ENCODE measurements at places on chromosomes 13 and 19.
A peak's percentile ranks its signal among the peaks of the same experiment; 100 is the strongest.

DNA sequence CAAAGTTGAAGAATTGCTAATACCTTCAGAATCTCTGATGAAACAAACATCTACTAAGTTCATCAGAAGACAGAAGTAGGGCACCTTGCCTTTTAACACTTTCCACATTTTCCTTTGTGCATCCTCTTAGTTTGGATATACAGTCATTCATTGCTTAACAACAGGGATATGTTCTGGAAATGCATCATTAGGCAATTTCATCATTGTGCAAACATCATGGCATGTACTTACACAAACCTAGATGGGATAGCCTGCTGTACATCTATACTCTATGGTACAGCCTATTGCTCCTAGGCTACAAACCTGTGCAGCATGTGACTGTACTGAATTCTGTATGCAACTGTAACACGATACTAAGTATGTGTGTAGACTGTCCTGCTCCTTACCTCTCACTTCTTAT, 169.8 kb downstream of the SUCLA2 start:
- no peak for DNase-seq

GRCh38 chr13:50794226-50794625, 49.3 kb downstream of the DLEU7 start:
- no peak for DNase-seq

DNA sequence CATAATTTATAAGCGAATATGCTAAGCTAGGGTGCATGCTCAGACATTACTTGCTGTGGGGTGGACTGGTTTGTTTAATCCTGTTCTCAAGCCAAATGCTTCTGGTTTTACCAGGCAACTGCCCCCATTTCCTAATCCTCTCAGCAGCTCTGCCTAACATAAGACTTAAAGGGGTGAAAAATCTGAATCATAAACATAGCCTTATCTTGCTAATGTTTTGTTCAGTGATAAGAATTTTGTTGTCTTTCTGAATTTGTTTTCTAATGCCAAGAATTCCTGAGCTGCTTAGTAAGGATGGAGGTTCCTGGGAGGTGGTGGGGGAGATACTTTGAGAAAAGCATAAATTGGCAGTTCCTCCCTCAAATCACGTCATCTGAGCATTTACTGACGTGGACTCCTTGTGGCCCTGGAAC, 42.7 kb downstream of the ING1 start:
- DNase-seq = no peak

- no peak for DNase-seq
Measured at GRCh38 chr19:43624933-43625332, 5.5 kb upstream of the ZNF428 start.

GRCh38 chr13:45674908-45675307, 27.2 kb upstream of the CBY2 start:
- no peak for DNase-seq

DNA sequence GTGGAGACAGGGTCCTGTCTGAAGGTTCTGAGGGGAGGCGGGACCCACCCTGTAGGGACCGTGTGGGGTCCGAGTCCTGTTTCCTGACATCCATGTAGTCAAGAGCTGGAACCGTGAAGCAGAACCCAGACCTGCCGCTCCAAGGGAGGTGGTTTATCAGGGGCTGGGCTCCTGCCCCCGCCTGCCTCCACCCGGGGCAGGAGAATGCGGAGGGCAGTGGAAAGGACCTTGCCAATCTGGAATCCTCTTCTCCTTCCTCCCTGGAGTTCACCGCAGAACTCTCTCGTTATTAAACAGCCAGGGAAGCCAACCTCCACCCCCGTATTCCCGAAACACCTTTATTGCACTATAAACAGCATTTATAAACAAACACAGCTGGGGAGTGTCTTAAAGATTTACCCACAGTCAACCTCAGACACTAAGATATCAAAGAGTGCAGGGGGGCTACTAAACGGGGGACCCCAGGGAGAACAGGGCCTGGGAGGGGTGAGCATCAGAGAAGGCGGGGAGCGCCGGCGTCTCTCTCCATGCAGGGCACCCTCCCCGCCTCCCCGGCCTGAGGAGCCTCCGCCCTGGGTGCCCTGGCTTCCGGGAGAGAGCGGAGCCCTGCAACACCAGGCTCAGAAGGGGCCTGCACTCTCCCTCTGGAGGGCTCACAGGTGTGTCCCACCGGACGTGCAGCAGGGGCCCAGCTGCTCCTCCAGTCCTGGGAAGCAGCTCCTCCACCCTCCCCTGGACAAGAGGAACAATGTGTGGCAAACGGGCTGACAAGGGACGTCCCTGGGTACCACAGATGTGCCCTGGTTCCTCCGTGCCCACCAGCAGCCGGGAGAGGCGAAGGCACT, 3.6 kb downstream of the C2CD4C start:
- DNase-seq = peak; percentile 53

DNA sequence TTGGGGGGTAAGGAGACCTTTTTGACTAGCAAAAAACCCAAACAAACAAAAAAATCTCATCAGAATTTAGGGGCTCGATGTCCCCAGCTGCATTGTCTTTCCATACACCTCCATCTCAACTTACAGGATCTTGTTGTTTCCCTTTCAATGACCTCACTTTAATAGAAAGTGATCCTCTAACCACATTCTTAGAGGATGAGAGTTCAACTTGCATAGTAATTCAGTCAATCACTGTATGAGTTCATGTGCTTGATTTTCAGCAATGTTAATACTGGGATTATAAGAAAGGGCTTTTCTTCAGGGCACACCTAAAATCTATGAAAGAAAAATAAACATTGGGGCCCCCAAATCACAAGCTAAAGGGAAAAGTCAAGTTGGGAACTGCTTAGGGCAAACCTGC, 1512.0 kb downstream of the SLITRK1 start:
- no peak for DNase-seq

DNA sequence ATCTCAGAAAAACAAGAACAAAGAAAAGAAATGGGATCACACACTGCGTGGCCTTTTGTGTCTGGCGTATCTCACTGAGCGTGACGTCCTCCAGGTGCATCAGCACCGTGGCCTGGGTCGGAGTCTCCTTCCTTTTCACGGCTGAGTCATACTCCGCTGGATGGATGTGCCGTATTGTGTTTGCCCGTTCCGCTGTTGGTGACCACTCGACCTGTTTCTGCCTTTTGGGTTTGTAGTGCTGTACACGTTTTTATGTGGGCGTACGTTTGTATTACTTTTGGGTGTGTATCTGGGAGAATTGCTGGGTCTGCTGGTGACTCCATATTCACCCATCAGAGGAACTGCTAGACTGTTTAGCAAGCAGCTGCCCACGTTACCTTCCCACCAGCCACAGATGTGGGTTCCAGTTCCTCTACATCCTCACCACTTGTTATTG, 11.4 kb downstream of the ARID3A start:
- no peak for DNase-seq

GRCh38 chr19:16847430-16847829, 18.2 kb downstream of the SIN3B start:
- DNase-seq = no peak

- no peak for DNase-seq
Measured at GRCh38 chr13:109910194-109910593, 123.8 kb upstream of the IRS2 start.

DNA sequence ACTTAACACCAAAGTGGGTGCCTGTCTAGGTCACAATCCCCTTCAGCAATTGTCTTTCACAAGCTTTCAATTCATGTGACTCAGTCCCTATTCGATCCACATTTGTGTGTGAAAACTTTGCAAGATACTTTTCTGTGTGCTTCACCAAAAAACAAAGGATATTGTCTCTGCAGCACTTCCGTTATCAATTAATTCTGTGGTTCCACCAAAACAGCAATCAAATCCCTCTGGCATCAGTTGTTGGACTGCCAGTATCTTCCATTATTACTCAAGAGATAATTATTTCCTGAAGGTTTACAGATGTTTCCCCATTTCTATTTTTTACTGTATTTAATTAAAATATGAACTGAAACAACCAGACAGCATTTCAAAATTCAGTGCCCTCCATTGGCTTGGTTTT, 481.4 kb downstream of the SUCLA2 start:
- no peak for DNase-seq

DNA sequence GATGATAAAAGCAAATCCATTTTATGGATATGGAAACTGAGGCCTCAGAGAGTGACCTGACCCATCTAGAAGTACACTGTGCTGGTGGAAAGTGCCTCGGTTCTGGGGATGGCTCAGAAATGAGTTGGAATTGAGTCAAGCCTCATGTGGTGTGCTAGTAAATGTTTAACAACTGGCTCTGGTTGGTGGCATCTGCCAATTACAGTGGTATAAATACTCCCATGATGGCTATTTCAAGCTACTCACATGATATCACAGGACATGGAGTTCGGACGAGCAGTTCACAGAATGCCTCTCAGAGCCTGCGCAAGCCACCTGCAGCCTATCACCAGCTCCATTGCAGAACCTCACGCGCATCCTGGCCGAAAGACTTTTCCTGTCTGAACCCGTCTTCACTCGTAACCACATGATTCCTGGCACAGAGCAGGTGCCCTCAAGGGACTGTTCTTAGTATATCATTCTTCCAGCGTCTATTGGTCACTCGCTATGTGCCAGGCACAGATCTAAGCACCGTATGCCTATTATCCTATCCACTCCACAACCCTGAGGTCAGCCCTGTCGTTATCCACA, 9.1 kb downstream of the TMEM150B start:
- no peak for DNase-seq

DNA sequence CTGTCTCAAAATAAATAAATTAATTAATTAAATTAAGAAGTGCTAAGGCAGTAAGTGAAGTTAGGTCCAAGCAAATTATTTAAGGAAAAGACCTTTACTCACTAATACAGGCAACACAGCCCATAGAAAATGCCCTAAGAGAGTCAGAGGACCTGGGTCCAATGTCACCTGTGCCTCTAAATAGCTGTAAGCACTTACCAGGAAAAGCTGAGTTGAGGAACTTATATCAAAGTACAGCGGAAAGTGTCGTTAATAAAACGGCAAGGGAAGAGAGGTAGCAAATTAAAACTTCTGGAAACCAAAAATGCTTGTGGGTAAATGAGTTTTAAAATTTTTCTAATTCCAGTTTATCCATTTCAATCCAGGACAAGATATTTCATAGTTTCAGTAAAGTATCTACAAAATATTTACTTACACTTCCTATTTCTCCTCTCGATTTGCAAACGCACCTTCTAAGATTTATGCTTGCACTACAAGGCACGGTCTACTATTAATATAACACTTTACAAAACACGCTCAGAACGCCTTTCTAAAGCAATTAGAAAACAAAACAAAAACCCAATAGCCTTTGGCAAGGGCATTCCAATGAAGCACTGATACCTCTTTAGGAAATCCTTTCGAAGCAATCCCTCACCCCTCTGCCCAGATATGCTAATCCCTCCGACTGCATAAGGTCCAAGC, 963 bp downstream of the VPS36 start:
- DNase-seq = no peak

GRCh38 chr13:27281420-27281819, 10.8 kb downstream of the RASL11A start:
- no peak for DNase-seq

- no peak for DNase-seq
Measured at GRCh38 chr13:49320975-49321374, 73.2 kb downstream of the CDADC1 start.

- DNase-seq = no peak
Measured at GRCh38 chr13:68028701-68029100, 798.6 kb upstream of the PCDH9 start.

DNA sequence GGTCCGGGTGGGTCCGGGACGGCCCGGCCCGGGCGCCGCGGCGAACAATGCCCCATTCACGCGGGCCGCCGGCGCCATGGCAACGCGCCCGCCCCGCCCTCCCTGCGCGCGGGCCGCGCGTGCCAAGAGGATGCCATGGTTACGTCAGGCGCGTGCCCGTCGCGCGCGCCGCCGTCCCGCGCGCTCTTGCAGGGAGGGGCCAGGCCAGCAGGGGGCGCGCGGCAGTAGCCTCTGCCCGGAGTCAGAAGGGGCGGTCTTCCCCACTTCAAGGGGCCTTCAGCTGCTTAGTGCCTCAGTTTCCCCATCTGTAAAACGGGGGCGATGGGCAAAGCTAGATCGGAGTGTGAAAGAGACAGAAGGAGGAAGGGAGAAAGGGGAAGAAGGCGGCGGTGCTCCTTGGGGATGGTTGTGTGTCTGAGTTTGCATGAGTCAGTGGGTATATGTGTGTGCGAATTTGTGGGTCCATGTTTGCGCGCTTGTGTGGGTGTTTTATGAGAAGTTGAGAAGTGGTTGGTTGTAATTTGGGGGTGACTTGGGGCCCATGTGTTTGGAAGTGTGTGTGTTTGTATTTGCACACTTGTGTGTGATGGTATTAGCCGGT, 11.6 kb upstream of the NFIX start:
- DNase-seq = peak; percentile 87

DNA sequence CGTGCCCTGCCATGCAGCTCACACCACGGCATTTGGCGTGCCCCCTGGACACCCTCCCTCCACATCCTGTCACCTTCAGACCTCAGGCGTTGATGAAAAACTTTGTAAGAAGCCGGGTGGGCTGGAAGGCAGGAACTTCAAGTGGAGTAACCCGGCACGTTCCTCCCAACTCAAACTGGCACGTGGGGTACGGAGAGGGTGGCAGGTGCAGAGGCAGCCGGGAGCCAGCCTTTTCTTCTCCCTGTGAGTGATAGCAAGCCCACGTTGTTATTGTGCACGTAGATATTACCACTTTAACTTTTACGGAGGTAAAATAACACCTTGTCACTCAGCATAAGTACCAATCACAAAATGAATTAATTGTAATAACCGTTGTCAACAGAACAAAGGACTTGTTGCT, 198.0 kb downstream of the ZNF536 start:
- DNase-seq = no peak

DNA sequence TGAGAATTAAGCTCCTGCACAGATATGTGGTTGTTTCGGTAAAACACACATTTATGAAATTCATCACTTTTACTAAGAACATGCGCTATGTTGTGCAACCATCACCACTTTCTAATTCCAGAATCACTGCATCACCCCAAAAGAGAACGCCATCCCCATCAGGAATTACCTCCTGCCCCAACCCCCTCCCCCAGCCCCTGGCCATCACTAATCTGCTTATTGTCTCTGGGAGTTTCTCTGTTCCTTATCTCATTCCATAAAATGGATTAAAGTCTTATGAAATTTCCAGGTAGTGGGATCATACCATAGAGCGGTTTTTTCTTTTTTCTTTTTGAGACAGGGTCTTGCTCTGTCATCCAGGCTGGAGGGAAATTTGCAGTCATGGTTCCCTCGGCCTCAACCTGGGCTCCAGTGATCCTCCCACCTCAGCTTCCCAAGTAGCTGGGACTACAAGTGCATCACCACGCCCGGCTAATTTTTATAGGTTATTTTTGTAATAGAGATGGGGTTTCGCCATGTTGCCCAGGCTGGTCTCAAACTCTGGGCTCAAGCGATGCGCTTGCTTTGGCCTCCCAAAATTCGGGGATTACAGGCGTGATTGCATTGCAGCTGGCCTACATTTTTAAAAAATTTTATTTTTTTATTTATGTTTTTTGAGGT, 3.5 kb downstream of the ZSCAN5B start:
- no peak for DNase-seq

- no peak for DNase-seq
Measured at GRCh38 chr13:56501750-56502149, 639.0 kb upstream of the PRR20A start.

DNA sequence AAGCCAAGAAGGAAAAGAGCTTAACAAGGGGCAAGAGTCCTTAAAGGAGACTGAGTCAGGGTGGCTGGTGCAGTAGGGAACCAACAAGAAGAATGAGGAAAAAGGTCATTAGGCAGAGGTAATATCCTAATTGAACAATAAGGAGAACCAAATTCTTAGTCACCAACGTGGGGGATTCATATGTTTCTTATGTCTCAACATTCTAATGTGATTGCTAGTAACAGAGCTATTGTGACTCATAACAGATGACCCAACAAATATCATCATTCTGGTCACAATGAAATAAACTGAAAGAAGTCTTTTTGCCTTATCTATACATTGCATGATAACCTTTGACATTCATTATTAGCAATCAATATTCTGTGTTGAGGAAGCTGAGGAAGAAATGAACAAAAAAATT, 101.6 kb downstream of the RAP2A start:
- DNase-seq = no peak

- no peak for DNase-seq
Measured at GRCh38 chr13:30120133-30120822, 187.1 kb downstream of the KATNAL1 start.
